ENCODE measurements at places on chromosomes 4 and X.

DNA sequence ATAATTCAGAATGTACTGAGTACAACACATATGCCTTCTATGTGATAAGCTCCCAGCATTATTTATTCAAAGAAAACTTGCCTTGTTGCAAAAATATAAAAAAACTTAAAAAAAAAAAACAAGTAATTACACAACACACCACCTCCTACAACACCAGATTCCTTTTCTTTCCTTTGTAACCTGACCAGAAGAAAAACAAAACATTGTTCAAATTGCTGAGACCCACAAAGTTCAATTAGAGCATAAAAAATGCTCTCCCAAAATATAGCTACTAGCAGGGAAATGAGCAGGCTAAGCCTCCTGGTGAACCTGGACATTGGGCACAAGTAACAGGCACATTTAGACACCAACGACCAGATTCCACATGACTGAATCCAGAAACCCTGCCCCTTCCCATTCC is 38.3 kb downstream of the MECP2 start:
- DNase-seq = no peak

DNA sequence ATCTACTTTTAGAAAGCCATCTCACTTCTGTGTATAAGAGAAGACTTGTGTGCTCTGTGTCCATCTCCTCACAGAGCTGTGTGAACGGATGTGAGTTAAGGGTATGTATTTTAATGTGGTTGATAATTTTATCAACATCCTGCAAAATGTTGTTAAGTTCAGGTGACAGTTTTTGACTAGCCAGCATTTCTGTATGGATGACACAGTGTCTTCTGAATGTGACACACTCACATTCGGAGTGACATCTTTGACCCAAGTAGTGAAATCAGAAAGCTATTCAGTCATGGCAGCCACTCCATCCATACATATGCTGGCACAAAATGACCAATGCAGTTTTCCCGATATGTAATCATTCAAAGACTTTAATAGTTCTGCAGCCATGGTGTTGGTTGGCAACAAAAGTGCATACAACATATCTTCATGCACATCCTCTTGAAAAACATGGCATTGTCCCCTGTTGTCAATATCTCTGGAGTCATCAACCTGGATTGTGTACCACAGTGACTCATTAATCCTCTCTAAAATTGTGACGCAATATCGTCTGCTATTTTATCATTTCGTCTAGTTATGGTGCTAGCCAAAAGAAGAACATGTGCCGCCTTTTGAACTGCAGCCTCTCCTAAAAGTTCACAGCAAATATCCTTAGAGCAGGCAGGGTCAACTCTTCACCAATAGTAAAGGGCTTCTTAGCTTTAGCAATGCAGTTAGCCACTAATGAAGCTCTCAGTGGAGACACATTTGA is 6.8 kb upstream of the FGF2 start:
- DNase-seq = no peak

DNA sequence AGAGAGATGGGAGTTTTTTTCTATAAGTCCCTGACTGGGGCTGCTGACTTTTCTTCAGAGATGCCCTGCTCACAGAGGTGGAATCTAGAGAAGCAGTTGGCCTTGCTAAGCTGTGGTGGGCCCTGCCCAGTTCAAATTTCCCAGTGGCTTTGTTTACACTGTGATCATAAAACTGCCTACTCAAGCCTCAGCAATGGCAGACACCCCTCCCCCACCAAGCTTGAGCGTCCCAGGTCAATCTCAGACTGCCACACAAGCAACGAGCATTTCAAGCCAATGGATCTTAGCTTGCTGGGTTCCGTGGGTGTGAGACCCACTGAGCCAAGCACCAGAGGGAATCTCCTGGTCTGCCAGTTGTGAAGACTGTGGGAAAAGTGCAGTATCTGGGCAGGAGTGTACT is 199.8 kb upstream of the WDFY3 start:
- DNase-seq = no peak

GRCh38 chr4:123327846-123328429 is 68.7 kb upstream of the SPRY1 start:
- DNase-seq = no peak

DNA sequence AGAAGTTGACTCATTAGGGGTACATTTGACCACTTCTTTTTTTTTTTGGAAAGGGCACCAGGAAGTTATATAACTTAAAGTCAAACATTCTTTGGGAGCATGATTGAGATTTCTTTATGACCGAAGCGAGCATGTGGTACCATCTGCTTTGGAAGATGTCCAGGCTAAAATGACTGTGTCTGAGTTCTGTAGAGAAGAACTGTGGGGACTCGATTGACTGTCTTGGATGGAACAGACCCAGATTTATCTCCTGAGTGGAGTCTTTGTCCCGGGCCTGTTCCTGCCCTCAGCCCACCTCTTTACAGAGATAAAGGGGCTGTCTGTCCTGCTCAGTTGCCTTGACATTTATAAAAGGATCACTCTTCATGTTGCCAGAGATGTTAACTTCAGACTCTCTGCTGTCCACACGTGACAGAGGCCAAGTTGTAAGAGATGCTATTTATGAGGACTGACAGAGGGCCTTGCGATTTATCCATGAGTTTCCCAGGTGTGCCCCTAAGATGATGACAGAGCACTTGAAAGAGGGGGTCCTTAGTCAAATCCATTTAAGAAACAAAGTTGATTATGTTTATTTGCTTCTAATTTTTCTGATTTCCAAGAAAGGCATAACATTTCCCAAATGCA is 16.8 kb downstream of the SMIM20 start:
- DNase-seq = no peak

All from activated effector memory CD4-positive, alpha-beta T cell treated with Interleukin-2 at 50 U/mL for 16 hours (primary cell).